Activated naive CD4-positive, alpha-beta T cell (primary cell): ENCODE measurements at places on chromosomes 1 and 21.
A peak's percentile ranks its signal among the peaks of the same experiment; 100 is the strongest.

GRCh38 chr21:34952701-34953100, 96.4 kb downstream of the RUNX1 start:
- DNase-seq: no peak

- no peak for DNase-seq
These were observed 65.7 kb downstream of the MAP3K7CL start for GRCh38 chr21:29195981-29196669.

DNA sequence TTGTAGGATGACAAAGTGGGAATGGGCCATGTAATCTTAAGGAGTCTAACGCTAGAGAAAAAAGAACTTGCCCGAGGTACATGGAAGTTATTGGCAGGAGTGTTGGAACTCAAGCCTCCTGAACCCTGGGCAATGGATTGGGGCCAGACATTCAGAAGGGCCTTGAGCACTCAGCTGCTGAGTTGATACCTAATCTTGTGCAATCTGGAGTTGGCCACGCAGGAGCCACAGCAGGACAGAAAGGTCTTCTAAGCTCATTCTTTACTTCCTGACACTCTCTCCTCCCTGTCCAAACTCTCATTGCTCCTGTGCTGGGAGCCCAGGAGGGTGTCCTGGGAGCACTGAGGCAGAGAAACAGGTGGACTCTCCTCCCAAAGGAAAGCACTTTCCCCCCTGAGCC, 25.1 kb upstream of the CSF1 start:
- DNase-seq: no peak

DNA sequence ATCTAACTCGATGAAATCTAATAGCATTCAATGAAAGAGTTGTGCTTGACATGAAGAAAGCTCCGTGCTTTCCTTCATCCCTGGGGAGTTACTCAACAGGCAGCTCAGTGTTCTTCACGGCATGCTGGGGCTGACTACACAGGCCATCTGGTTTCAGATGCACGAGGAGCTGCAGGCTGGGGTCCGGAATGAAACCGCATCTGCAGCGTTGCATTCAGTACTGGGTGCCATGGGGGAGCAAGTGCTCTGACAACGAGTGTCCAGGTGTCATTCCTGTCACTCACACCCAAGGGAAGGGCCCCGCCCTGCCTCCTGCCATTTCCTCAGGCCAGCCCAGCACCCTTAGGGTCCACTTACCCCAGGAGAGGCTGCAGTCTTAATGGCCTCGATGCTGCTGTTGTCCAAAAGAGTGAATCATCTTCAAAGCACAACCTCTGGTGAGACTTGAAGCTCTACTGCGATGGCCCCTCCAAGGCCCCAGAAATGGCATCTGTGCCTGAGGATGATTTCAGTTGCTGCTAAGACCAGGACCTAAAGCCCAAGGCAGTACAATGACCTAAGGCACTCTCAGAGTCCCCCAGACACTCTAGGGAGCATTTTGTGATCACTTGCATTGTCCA, 61.4 kb downstream of the STUM start:
- DNase-seq: no peak

DNA sequence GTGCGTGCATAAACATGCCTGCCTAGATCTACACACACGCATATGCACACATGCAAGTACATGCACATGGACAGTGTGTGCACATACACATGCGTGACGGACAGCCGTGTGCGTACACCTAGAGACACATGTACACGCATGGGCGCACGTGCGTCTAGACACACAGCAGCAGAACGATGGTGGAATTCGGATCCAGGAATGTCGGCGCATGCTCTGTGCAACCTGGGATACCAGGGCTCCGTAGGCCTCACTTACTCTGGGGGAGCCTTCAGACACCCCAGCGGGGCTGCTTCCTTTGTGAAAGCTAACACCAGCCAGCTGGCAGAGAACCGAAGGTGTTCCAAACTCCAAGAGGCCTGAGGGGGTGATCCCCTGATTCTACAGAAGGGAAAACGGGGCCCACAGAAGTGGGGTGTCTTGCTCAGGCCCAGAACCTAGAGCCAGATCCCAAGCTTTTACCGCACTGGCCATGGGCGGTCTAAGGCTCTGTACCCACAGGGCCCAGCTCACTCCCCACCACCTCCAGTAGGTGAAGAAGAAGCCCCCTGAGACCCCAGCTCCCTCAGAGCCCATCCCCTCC, 27.4 kb upstream of the ARHGEF16 start:
- no peak for DNase-seq

DNA sequence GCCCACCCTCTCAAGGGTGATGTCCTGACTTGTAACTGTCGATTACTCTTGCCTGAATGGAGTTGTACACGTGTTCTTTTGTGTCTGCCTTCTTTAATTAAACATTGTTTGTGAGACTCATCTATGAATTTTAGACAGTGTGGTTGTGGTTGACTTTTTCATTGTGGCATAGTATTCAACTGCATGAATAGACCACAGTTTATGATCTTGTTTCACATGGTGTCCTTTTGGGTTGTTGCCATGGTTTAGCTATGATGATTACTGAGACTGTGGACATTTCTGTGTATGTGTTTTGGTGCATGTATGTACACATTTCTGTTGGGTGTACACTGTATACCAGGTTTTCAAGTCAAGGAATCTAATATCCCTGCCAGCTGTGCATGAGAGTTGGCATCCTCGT, 30.1 kb downstream of the PRMT2 start:
- no peak for DNase-seq

DNA sequence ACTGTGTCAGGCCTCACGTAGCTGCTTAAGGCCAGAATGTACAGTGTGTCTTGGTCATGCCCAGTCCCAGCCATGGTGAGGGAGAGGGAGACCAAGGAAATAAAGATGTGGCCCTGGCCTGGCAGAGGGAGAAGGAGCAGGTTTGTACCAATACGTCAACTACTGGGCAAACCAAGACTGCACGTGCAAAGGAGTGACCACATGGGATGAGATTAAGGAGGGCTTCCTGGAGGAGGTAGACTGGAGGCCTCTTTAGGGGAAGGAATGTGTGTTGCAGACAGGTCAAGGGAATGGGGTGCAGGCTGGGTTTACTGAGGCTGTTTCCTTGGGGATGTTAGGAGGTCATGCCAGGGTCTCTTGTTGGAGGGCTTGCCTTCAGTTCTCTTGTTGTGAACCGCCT, 7.8 kb downstream of the PLOD1 start:
- no peak for DNase-seq

DNA sequence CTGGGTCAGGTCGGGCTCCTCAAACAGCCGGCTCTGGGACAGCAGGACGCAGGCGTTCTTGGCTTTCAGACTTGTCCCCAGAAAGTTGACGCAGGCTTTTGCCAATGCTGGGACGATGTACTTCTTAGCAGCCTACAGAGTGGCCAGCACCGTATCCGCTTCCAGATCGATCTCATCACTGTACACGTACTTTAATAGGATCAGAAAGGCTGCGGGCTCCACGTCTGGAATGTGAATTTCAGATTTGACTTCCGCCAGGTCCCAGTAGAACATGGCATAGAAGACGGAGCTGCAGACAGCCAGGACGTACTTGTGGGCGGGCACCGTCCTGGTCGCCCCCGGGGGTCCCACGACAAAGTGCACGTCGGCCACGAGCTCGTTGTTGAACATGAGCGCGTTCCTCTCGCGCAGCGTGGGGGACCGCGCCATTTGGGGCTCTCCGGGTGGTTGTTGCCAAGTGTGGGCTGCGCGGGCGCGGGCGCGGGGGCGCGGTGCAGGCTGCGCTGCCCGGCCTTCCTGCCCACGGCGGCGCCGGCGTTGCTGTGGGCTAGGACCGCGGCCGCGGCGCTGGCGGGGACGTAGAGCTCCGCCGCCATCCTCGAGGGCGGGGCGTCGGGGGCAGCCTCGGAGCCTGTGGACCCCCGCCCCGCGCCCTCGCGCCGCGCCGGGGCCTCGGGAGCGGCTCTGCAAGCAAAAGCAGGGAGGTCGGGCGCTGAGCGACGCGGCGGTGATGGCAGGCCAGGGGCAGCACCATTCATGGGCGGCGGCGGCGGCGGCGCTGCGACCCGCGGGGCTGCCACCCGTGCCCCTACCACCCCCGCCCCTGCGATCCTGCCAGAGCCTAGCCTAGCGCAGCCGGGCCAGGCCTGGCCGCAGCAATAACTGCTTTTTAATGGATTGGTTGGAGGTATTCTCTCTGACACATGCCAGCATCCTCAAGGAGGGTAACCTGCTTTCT, 10.6 kb downstream of the CNR2 start:
- DNase-seq: no peak

- no peak for DNase-seq
These were observed 512.5 kb upstream of the LRRC7 start for GRCh38 chr1:69055194-69055593.

DNA sequence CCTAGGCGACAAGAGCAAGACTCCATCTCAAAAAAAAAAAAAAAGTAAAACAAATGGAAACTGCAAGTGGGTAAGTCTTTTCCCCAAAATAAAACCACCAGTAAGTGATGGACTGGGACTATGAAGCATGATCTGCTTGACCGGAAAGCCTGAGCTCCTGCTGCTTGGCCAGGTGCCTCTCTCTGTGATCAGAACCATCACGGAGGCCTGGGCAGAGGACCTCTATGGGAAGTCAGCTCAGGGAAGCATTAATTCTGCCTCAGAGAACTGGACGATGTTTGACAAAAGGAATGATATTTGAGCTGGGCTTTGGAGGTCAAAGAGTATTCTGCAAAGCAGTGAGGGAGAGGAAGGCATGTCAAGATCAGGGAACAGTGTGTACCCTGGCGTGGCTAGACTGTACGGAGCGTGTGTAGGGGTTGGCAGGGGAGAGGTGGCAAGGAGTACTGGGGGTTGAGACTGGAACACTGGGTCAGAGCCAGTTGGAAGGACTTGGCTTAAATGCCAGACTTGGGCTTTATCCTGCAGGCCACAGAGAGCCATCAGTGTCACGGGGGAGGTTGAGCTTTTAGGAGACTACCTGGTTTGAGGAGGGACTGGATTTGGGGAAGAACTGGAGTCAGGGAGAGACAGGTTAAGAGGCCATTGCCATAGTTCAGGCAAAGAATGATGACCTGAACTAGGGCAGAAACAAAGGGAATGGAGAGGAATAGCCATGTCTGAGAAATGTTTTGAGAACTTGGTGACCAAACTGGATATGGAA, 16.4 kb downstream of the ATP1A2 start:
- DNase-seq: no peak

DNA sequence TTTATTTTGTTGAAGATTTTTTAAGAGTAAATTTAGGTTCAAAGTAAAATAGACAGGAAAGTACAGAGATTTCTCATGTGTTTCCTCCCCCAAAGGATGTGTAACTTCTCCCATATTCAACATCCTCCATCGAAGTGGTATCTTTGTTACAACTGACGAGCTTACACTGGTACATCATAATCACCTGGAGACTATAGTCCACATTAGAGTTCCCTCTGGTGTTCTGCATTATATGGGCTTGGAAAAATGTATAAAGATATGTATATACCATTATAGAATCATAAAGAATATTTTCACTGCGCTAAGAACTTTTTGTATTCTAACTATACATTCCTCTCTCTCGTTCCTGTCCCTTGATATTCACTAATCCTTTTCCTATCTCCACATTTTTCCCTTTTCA, 203.7 kb downstream of the AMY1C start:
- no peak for DNase-seq

- DNase-seq: no peak
These were observed 17.2 kb downstream of the ATP1A1 start for GRCh38 chr1:116390195-116390594.

- no peak for DNase-seq
These were observed 1.1 kb upstream of the KNCN start for GRCh38 chr1:46552357-46553237.

DNA sequence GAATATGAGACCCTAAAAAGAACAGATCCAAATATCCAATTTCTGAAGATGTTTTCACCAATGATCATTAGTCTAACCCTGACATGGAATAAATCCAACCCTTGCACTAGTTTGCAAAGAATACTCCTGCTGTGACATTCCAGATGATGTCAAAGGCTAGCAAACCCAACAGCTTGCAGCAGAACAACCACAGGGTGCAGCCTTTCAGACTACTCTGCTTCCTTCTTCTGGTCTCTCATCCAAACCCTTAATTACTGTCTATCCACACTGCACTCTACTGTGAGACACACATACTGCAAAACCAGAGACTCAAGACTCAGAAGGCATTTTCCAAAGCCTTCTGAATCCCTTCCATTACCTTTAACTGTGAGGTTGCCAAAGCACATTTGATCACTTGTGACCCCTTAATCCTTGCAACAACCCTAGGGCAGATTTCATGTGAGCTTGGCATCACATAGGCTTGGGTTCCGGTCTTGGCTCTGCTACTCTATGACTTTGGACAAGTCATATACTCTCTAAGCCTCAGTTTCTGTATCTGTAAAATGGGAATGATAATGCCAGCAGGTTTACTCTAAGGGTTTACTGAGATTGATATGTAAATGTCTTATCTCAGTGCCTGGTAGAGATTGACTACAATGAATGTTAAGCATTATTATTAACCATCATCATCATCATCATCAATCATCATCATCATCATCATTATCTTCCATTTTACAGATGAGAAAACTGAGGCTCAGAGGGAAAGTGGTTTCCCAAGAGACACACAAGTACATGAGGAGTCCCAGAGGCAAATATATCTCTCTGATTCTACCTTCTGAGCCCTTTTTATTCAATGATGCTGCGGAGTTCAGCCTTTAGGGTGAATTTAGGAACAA, 94.5 kb downstream of the SYF2 start:
- no peak for DNase-seq

DNA sequence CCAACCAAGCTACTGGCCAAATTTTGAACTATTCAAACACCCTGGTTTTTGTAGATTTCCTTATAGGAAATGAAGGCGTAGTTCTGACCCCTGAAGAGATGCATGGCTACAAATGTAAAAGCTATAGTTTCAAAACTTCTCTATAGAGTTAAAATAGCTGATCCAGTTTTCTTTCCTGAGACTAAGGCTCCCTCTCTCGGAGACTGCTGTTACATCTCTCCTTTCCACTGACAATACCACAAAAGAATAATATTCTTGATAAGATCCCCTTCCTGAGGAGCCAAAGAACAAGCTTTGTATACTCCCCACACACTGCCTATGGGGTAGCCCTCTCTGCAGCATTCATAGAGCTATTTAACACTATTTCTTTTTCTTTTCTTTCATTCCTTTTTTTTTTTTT, 6.7 kb upstream of the CFAP126 start:
- no peak for DNase-seq

DNA sequence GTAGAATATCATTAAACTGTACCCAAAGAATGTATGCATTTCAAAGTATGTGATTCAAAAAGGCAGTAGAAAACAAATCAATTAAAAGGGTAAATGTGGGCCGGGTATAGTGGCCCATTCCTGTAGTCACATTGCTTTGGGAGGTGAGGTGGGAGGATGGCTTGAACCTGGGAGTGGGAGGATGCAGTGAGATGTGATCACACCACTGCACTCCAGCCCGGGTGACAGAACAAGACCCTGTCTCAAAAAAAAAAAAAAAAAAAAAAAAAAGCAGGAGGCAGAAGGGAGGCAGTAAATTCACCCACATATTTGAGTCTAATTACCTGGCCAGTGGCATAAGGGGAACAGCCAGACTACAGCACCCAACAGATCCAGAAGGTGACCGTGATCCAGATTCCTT, 17.9 kb upstream of the PRSS38 start:
- DNase-seq: no peak

- DNase-seq: peak; percentile 51
These were observed at the start of gene HPDL for GRCh38 chr1:45326627-45327623. TSS of gene HPDL (plus strand) at chr1:45326895. CDS start at chr1:45327149, 254 bp downstream.
